ENCODE measurements at places on chromosomes 5 and 9.
A peak's percentile ranks its signal among the peaks of the same experiment; 100 is the strongest.

GRCh38 chr5:124641154-124641792 is 105.2 kb downstream of the ZNF608 start:
- no peak for DNase-seq

DNA sequence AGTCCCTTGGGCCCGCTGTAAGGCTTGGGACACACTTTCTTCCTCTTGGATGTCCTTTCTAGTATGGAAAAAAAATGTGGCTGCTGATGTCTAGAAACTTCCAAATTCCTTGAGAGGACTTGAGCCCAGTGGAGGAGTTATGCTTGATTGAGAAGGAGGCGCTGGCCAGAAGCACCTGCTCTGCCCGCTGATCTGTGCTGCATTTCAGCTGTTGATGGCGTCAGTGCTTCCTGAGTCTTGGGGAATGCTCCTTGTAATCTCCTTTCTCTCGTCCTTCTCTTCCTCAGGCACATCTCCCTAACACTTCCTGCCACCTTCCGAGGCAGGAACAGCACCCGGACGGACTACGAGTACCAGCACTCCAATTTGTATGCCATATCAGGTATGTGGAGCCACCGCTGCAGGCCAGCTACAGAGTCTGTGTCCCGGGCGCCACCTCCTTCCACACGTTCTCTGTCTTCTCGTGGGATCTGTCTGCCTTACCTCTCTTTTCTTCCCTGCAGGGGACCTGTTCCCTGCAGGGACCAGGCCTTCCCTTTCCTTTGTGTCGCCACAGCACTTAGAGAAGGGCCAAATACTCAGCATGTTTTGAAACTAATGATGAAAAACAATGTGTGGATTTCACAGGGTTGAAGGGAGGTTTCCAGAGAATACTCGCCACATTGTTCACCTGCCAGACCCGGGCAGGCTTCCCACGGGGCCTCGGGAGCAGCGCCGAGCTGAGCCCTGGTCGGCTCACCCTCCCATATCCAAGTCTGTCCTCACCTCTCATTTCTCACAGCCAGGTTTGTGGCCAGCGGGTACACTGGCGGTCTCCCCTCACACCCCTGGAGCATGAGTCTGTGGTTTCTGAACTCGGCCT is 95.2 kb downstream of the MVB12B start:
- no peak for DNase-seq

DNA sequence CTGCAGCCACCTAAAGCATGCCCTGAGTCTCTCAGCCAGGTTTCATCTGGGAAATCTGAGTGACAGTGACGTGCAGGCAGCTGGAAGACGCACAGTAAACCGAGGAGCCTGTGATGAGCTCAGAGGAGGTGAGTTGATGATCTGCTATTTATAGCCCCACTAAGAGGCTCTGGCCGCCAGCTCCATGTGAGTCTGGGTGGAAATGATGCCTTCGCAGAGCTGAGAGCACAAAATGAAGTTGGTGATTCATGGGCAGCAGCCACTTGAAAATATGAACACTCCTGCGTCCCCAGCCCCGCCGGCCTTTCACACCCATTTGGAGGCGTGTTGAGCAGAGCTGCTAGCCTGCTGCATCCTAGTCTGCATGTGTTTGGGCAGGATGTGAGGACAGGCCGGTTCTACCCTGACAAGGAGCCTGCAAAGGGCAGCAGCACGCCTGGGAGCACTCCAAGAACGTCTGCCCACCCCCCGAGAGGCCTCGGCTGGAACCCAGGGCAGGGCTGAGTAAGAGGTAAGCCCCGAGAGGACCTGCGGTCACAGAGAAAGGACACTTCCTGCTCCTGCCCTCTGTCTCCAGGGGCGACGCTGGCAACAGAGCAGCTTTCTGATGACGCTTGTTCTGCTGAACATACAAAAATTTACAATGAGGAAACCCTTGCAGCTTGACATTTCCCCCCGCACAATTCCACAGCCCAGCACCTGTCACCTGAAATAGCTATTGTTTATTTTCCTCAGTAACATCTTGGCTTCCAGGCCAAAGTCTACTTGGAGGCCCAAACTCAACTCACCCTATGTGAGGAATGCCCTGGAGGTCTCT is 25.1 kb upstream of the CDKN2AIPNL start:
- DNase-seq = peak; percentile 6

GRCh38 chr5:79297661-79298060 is 61.7 kb downstream of the JMY start:
- no peak for DNase-seq

DNA sequence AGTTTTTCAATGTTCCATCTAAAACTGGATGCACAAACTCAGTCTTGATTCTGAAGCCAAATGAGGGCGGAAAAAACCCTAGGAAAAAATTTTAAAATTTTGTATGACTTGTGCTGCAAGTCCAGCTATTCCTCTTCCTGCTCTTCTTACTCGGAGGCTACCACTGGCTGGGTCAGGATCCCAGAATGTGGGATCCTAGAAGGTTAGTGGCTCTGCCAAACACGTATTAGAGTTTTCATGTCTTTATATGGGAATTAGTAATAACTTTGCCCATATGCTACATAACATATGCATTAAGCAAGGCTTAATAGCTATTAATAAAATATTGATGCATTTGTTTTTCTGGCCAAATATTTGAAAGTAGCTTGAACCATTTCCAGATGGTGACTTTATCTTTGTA is 458.3 kb downstream of the AGTPBP1 start:
- DNase-seq = no peak

DNA sequence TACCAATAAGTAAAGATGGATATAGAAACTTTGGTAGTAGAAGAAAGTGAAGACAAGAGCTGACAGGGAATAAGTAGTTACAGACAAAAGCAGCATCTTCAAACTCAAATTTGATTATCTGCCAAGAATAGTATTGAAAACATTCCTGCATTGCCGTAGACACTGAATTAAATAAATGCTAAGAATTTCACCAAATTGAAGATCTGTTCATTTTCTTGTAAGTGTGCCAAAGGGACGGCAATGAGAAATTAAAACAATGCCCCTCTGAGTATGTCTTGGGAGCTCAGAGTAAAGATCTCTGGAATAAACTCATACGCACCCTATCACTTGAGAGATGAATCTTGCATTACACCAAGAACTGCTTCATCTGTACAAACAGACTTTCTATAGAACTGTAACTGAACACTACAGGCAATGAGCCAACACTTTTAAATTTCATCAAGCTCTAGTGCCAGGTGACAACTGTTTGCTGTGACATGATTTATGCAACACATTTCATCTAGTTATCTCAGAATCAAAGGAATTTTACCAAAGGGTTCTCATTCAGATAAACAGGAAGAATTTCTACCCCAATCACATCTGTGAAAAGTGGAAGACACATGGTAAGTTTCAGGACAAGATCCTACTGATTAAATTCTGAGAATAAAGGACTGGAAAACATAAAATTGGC is 66.9 kb downstream of the RFX3 start:
- DNase-seq = no peak

- DNase-seq = no peak
These were observed 86.6 kb downstream of the USP20 start for GRCh38 chr9:129921905-129922304.

Data from stimulated activated CD4-positive, alpha-beta T cell treated with anti-CD3 and anti-CD28 coated beads, Interleukin-4, amount 100 ng/mL, for 4 hours (primary cell).